CD4-positive, alpha-beta T cell treated with Interleukin-6 for 4 hours (primary cell): ENCODE measurements at places on chromosomes 3 and 15.

GRCh38 chr3:66518126-66518525 is 17.3 kb upstream of the LRIG1 start:
- DNase-seq, result no peak

DNA sequence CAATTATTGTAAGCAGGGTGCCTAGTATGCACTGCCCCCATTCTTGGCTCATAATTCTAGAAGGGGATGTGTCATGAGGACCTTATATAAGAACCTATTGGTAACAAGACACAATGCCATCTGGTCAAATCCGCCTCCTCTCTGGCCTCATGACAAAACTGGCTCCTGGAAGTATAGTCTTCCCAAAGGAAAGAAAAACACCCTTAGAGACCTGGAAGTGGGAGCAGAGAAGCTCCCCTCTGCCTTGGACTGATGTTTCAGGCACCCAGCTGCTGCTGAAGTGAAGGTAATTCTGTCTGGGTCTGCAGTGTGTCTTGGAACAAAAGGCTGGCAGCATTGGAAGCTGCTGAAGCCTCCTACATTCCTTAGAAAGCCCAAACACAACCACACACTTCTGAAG is 107.2 kb upstream of the CLSTN2 start:
- DNase-seq, result no peak

GRCh38 chr3:146071632-146072031 is 89.4 kb downstream of the PLOD2 start:
- DNase-seq, result no peak

- no peak for DNase-seq
Measured at GRCh38 chr15:67808821-67809220, 16.5 kb upstream of the SKOR1 start.

- DNase-seq, result no peak
Measured at GRCh38 chr3:138360869-138361525, 12.6 kb downstream of the MRAS start.

- DNase-seq, result no peak
Measured at GRCh38 chr3:134807189-134807588, 12.1 kb downstream of the EPHB1 start.

GRCh38 chr3:8488877-8489276 is 12.7 kb upstream of the LMCD1 start:
- no peak for DNase-seq
